ENCODE measurements at places on chromosomes 1 and 21.

GRCh38 chr1:233081735-233082134, 131.3 kb downstream of the NTPCR start:
- DNase-seq, result no peak

DNA sequence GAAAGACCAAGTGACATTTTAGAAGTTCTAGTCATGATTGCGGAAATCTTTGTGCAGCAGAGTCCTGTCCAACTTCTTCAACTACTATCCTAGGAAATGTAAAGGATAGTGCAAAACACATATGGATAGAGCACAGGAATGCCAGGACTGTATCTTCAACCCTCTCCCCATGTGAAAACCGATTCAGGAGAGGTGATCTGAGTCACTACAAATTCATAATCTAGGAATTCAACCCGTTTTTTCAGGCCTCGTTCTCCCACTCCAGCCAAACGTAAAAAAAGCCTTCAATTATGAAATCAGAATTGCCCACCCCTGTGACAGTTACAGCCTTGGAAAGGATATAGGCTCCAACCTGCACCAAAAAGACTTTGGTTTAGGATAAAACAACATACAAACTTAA, 52.9 kb upstream of the RGS1 start:
- DNase-seq, result no peak

DNA sequence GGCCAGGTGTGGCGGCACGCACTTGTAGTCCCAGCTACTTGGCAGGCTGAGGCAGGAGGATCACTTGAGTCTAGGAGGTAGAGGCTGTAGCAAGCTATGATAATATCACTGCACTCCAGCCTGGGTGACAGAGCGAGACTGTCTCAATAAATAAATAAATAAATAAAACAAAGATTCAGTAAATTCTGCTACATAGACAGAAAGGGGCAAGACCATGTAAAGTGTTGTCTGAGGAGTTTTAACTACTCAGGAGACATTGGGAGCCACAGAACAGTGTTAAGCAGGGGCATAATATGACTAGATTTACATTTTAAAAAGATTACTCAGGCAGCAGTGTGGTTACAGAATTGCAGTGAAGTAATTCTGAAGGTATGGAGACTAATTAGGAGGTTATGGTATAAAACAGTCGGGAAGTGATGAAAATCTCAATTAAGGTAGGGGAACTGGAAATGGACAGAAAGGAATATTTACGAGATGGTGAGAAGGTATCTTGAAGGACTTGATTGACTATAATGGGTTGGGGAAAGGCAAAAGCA, 94.7 kb downstream of the ATP1B1 start:
- no peak for DNase-seq

GRCh38 chr1:119631433-119632102, 16.5 kb downstream of the ZNF697 start:
- peak; percentile 90 for DNase-seq

DNA sequence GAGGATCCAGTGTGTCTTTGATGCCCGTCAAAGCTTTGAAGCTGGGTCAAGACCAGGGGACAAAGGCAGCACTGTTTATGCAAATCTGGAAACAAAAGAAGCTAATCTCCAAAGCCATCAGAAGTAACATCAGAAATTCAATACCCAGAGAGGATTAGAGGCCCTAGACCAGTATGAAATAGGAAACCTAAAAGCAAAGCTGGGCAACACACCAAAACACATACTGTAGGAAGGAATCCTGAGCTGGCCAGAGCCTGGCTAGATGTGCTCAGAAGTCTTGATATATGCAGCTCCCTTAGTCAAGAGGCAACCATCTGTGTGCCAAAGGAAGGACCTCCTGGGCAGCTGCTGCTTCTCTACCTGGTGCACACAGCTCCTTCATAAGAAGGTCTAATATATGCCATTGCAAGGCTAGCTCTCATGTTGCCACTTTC, 12.3 kb downstream of the COLGALT2 start:
- DNase-seq, result no peak

DNA sequence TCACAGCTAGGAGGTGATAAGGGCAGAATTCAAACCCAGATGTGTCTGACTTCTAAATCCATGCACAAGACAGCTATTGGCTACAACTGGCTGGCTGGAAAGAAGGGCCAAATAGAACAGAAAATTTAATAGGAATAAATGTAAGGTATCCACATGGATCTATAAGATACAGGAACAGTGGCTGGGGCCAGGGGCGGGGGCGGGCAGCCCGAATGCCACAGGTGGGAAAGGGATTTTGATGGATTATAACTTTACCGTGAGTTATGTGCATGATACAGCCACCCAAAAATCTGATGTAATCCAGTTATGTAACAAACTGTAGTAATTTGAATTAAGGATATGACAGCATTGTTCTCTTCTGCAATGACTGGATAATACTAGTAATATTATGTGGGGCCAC, 87.0 kb upstream of the COA6 start:
- DNase-seq, result no peak

- no peak for DNase-seq
Observed at GRCh38 chr1:20672265-20672632, 11.1 kb upstream of the DDOST start.

DNA sequence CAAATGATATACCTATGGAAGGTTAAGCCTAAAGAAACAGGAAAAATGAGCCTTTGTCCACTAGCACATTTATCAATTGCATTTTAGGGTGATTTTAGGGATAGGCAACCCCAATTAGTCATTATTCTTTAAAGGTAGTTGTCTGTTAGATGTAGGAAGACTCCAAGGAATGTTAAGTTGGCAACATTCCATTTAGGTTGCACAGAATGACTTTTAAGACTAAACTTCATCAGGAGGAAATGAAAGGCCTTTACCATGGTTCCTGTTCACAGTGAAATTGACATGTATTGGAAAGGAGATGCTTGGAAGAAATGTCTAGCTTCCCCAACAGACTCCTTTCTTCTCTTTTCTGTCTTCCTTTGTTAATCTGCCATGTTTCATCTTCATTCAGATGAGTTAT, 1.6 kb upstream of the APOBEC4 start:
- DNase-seq, result no peak

DNA sequence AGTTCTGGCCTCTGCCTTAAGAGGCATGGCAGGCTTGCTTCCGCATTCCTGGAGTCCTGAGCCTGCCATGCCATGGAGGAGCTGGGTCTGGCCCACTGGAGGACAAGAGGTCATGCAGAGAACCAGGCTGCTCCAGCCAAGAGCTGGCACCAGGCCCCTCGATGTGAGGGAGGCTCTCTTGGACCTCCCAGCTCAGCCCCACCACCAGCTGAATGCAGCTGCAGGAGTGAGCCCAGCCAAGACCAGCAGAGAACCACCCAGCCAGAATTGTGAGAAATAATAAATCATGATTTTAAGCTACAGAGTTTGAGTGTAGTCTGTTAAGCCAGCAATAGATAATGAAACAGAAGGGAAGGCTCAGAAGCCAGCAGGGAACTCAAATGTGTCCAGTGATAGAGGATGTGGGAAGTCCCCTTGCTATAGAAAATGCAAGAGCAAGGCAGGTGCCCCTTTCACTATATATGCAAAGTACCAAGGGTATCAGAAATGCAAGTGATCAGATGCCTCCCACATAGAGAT, 118.4 kb downstream of the HIVEP3 start:
- peak; percentile 77 for DNase-seq

DNA sequence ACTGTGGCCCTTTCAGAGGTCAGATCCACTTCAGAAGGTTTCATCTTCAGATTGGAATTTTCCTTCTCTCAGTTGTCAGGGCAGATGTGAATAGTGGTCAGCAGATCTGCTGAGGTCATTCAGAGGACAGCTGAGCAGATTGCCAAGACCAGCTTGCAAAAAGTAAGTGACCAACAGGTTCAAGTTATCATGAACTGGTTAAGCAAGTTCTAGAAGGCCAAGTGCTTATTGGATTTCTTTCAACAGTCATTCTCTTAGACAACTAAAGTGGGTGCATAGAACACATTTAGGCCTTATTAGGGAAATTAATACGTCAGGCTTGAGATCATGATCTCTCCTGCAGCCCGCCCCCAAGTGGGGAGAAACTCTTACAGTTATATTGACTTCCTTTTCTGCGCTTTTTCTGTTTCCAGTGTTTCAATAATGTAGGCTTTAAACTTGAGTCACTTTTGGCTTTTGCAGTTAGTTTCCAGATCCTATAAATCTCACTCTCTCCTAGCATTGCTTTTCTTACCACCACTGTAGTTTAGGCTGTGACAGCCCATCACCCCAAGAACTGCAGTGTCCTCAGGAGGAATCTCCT, 96.4 kb downstream of the C1orf21 start:
- DNase-seq, result no peak

DNA sequence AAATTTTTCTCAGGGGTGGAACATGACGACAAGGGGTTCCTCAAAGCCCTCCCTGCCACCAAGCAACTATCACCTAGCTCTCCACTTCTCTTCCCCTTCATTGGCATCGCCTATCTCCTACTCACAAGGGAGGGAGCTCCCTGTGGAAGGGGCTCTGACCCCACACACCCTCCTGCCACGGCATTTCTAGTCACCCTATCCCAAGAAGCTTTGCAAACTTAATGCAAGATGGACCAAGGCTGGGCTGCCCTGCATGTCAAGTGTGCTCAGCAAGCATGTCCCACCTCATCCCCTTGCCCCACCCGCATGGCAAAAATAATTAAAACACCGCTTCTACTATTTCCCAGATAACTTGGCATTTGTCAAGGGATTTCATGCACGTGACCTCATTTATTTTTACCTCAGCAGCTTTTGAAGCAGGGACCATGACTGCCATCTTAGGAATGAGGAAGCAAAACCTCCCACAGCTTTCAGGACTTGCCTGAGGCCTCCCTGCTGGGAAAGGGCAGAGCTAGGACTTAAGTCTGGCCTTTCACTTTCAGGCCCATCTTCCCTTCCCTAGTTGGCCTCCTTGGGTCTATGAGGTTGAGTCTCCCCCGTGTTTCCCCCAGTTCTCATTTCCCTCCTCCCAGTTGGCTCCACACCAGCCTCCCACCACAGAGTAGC, 161.3 kb downstream of the TSEN15 start:
- no peak for DNase-seq
